ENCODE measurements at places on chromosomes 7 and 10. TPM values are rescaled to one million over a fixed set of nuclear protein-coding genes. Genes with fewer than 3 reads are reported as not detected.
A peak's percentile ranks its signal among the peaks of the same experiment; 100 is the strongest.

DNA sequence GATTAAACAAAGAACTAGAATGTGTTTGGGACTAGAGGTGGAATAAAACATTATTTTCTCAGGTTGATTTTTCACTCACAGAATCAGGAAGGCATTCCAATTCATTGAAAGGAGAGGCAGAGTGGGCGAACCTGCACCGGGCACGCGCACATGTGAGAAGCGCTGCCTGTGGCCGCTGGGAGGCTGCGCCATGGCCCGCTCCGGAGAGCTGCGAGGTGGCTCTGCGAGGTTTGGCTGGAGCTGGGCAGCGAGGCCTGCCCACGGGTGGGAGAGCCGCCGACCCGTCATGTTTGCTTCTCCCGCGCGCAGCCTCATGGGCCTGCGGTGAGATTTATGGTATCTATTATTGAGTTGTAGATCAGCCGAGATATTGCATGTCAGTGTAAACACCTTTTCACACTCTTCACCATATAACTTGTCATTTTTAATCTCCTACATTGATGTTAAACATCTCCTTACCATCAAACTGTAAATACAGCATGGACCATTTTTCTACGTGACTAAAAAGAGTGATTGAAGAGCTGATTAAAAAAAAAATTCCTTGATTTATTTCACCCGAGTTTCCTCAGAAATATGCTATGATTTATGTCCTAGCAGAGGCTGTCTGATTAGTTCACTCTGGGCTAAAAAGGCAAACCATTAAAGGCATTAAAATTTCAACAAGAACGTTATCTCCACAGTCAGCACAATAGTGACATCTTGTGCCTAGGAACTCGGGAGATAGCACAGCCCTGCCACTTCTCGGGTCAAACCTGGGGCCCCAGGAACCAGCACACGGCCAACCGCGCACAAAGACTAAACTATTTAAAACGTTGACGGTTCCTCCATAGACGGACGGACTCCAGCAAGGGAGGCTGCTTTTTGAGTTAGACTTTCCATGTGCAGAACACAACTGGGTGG lies 96.6 kb upstream of the RNF32 start:
- H3K4me1 ChIP-seq, result no peaks in the 10 kb centered on the region
- no peak overlapping the region for H3K4me3 ChIP-seq
- no peaks in the 10 kb centered on the region for H3K27me3 ChIP-seq
- H3K27ac ChIP-seq, result no peak overlapping the region

DNA sequence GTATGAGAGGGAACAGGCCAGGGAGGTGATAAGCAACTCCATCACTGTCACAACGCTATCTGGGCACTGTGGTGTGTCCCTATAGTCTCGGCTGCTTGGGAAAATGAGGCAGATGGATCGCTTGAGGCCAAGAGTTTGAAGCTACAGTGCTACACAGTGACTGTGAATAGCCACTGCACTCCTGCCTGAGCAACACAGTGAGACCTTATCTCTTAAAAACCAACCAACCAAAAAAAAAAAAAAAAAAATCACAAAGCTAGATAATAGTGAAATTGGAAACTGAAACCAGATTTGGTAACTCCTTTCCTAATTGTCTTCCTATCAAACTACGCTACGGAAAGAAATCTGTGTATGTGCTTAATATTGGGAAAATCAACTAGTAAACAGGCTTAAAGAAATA lies 14.1 kb downstream of the MICU1 start:
- no peaks in the 10 kb centered on the region for H3K4me1 ChIP-seq
- DNase-seq, result no peak
- H3K36me3 ChIP-seq, result no peaks in the 10 kb centered on the region
- H3K27ac ChIP-seq, result no peak overlapping the region
- H3K27me3 ChIP-seq, result no peaks in the 10 kb centered on the region

DNA sequence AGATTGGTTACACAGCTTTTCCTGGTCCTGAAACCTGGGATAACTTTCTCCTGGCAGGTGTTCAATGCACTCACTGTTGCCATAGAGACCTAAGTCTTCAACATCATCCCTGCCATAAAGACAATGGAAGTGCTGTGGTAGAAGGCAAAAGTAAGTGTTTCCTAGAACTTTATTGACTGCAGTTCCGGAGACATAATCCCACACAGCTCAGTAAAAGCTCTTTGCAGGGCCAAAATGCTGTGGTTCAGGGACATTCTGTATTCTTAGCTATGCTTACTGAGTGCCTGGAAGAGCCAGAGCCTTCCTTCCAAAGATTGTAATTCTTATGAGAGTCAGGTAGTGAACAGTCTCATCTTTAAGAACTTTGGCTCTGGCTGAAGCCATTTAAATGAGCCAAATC lies 5.3 kb downstream of the WIPF3 start:
- DNase-seq, result no peak
- H3K4me3 ChIP-seq, result no peak overlapping the region
- no peak overlapping the region for H3K27ac ChIP-seq
- no peaks in the 10 kb centered on the region for H3K36me3 ChIP-seq
- H3K27me3 ChIP-seq, result peaks cover 27% of the 10 kb centered on the region
- H3K4me1 ChIP-seq, result no peaks in the 10 kb centered on the region

DNA sequence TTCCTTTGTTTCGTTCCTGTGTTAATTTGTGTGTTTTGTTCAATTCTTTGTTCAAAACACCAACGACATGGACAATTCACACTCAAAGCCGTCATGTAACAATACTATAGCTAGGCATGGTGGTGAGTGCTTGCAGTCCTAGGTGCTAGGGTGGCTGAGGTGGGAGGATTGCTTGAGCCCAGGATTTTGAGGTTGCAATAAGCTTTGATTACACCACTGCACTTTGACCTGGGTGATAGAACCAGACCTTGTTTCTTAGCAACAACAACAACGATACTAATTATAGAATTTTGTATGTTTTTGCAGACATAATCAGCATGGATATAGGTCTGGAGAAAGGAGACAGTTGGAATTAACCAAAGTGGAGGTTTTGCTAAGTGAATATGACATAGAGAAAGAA lies 936.2 kb downstream of the PCDH15 start:
- no peak overlapping the region for H3K4me3 ChIP-seq
- H3K27ac ChIP-seq, result no peak overlapping the region
- no peaks in the 10 kb centered on the region for H3K27me3 ChIP-seq

DNA sequence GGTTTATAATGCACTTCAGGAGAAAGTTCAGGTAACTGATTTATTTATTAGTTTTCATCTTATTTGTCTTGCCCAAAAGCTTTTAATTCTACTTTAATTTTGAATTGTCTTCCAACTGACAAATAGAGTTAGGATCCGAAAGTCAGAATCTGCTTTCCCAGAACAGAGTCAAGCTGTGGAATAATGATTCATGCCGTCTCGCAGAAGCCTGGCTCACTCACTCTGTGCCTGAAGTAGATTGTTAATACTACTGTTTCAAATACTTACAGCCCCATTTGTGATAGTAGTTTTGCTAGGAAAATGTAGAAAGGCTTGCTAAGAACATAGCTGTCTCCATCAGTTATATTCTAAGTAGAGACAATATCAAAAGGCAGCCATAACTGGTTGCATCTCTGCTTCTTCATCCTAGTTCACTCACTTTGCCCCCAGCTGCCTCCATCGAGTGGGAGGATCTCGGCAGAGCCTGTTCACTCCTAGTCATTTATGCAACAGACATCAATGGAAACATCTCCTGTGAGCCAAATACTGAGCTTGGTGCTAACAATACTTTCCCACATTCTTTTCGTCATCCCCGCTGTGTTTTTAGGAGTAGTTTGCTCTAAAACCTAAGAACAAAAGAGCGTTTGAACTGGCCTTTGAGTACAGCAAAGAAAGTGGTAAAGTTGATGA lies 28.0 kb downstream of the ABRAXAS2 start:
- H3K27me3 ChIP-seq, result no peaks in the 10 kb centered on the region
- no peak overlapping the region for H3K27ac ChIP-seq
- no peak for DNase-seq
- H3K4me1 ChIP-seq, result no peaks in the 10 kb centered on the region

SND1 gene
- total RNA-seq, result 174 TPM

DNA sequence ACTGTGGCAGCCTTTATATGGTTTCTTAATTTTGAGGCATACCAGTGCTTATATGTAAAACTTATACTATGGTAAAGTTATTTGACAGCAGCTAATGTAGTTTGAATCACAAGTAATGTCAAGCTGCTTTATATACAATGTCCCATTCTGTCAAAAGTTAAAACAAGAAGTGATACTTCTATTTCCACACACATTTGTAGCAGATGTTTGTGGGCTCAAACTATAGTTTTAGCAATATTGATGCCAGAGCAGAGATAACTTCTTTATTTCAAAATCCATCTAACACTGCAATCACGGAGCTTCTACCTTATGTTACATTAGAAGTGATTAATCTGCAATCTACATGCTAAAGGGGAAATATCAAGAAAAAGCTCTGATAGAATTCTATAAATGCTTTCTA lies 149.6 kb downstream of the ADK start:
- H3K4me1 ChIP-seq, result no peaks in the 10 kb centered on the region
- H3K27ac ChIP-seq, result no peak overlapping the region
- no peaks in the 10 kb centered on the region for H3K36me3 ChIP-seq

DNA sequence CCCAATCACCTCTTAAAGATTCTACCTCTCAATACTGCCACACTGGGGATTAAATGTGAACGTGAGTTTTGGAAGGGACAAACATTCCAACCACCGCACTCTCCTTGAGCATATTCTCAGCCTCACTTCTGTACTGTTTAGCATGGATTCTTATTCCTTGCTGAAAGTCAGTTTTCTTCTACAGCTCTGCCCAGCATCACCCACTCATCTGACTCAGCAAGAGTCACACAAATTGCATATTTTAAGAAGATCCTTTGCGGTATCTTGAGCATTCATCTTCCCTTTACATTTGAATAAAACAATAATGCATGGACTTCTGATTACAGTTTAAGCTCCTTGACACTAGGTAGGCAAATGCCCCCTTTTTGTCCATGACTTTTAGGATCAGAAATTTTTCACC lies 251.6 kb upstream of the MKLN1 start:
- H3K27ac ChIP-seq, result peak overlapping the region; percentile 72
- no peak overlapping the region for H3K4me3 ChIP-seq
- H3K27me3 ChIP-seq, result no peaks in the 10 kb centered on the region
- DNase-seq, result peak; percentile 91

DNA sequence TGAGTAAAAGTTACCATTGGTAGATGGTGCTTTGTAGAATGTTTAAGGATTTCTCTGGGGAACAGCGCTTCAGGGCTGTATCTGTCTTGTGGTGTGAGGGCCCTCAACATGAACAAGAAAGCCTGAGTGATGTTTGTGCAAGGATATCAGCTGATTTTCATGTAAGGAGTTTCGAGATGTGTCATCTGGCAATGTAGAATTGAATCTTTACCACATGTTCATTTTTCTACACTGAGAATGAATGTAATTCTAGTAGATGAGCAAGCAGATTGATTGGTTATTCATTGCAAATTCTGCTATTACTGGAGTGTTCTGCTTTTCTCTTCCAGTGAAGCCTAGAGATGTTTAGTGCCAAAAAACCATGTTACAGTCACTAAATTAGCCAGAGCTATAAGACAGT lies 87.7 kb downstream of the ST7 start:
- H3K4me3 ChIP-seq, result no peak overlapping the region
- H3K27ac ChIP-seq, result peak overlapping the region; percentile 35
- H3K4me1 ChIP-seq, result no peaks in the 10 kb centered on the region
- no peaks in the 10 kb centered on the region for H3K36me3 ChIP-seq
- peak; percentile 80 for DNase-seq
- no peaks in the 10 kb centered on the region for H3K27me3 ChIP-seq

GRCh38 chr10:15084502-15084922 lies 4.1 kb downstream of the ACBD7 start:
- no peaks in the 10 kb centered on the region for H3K27me3 ChIP-seq
- H3K27ac ChIP-seq, result peak overlapping the region; percentile 56
- H3K36me3 ChIP-seq, result no peaks in the 10 kb centered on the region
- peak; percentile 99 for DNase-seq
